NCI-H2171 treated with DMSO at 0.1 percent for 48 hours (cell line): ENCODE measurements at places on chromosomes 6 and 20.
A peak's percentile ranks its signal among the peaks of the same experiment; 100 is the strongest.

- DNase-seq = peak; percentile 74
Measured at GRCh38 chr6:15352845-15353244, 107.0 kb downstream of the JARID2 start.

DNA sequence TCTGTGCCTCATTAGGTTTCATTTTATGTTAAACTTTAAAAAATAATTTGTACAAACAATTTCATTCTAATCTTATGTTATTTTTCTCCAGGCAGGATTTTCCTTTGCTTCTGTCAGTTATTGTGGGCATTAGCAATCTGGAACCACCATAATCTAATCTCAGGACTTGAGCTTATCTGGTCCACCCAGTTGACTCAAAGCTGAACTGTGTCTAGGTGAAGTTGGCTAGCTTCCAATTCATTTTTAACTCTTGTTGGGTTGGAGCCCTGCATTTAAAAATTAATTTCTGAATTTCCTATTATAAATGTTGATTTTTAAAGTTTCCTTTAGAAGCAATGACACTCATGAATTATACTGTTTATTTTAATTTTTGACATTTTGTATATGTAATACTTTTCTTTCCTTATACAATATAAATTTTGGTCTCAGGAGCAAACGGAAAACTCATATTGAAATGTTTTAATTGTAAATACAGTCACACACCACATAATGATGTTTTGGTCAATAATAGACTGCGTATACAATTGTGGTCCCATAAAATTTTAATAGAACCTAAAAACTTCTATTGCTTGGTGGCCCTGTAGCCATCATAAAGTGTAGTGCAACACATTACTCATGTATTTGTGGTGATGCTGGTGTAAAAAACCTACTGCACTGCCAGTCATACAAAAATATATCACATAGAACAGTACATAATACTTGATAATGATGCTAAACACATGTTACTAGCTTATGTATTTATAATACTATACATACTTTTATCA, 121.3 kb downstream of the CLVS2 start:
- DNase-seq = no peak

- DNase-seq = no peak
Measured at GRCh38 chr6:135667691-135668455, 170.3 kb upstream of the AHI1 start.

DNA sequence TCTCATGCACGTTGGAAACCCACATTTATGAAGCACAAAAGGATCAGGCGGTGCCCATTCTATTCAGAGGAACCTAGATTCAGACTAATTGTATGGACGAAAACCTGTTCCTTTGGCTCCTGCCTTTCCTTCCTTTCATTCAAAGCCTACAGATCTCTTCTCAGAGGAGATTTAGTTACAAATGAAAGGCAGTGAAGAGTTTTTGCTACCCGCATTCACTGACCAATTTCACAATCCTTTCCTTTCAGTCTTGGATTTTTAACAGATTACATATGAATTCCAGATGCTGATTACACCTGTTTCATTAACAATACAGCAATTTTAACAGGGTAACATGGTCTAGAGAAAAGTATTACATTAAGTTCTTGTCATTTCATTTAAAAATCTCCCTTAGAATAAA, 32.0 kb downstream of the TMEM242 start:
- no peak for DNase-seq

DNA sequence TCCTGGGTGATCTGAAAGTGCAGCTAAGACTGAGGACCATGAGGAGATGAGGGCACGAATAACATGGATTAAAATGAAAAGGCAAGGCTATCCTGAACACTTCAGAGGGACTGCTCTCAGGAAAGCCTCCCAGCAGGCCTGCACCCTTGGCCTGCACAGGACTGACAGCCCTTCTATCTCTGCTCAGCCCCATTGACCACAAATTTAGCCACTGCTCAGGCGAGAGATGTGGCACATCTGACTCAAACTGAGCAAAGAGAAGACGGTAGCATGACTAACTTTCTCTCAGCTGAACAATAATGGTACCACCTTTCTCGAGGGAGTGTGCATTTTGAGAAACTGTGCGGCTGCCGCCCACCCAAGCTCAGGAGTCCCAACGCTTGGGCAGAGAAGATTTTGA, 257.5 kb downstream of the ADGB start:
- DNase-seq = no peak

GRCh38 chr6:162636167-162636566, 91.4 kb downstream of the PRKN start:
- DNase-seq = no peak

GRCh38 chr6:93317592-93317991, 101.8 kb downstream of the EPHA7 start:
- DNase-seq = peak; percentile 8

GRCh38 chr6:22471132-22471690, 98.2 kb upstream of the HDGFL1 start:
- peak; percentile 42 for DNase-seq

GRCh38 chr6:108452711-108453195, 108.0 kb upstream of the FOXO3 start:
- DNase-seq = peak; percentile 10

DNA sequence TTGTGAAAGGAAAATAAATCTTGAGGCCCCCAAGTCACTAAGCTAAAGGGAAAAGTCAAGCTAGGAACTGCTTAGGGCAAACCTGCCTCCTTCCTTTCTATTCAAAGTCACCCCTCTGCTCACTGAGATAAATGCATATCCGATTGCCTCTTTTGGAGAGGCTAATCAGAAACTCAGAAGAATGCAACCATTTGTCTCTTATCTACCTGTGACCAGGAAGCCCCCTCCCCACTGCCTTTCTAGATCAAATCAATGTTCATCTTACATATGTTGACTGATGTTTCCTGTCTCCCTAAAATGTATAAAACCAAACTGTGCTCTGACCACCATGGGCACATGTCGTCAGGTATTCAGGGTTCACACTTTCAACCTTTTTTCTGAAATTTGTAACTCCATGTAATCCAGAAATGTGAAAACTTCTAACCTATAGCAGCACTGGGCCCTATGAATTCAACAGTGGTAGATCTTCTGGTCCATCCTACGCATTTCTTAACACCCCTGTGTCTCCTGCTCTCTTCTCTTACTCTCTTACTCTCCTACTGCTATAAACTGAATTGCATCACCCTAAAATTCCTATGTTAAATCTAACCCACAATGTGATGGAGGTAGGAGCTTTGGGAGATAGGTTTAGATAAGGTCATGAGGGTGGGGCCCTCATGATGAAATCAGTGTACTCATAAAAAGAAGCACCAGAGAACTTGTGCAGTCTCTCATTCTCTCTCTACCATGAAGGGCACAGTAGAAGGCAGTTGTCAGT, 89.3 kb downstream of the EPB41L2 start:
- DNase-seq = no peak

DNA sequence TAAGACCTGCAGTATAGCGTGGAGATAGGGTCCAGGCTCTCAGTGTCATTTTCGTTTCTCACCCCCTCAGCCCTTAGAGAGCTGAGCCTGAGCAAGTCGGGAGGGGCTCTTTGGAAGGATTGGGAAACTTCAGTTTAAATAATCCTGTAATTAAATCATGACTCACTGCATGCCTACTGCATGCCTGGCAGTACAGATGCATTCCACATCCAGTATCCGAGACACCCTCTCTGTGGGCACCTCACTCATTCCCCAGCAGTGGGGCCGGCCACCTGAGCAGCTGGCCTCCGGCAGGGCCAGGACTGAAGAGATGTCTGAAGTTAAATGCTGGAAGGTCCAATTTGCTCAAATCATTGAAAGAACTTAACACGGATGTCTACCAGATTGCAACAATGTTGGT, 316.6 kb downstream of the THBS2 start:
- DNase-seq = no peak
